MCF 10A (cell line): ENCODE measurements at places on chromosomes 11 and 22. TPM values are rescaled to one million over a fixed set of nuclear protein-coding genes. Genes with fewer than 3 reads are reported as not detected.

DNA sequence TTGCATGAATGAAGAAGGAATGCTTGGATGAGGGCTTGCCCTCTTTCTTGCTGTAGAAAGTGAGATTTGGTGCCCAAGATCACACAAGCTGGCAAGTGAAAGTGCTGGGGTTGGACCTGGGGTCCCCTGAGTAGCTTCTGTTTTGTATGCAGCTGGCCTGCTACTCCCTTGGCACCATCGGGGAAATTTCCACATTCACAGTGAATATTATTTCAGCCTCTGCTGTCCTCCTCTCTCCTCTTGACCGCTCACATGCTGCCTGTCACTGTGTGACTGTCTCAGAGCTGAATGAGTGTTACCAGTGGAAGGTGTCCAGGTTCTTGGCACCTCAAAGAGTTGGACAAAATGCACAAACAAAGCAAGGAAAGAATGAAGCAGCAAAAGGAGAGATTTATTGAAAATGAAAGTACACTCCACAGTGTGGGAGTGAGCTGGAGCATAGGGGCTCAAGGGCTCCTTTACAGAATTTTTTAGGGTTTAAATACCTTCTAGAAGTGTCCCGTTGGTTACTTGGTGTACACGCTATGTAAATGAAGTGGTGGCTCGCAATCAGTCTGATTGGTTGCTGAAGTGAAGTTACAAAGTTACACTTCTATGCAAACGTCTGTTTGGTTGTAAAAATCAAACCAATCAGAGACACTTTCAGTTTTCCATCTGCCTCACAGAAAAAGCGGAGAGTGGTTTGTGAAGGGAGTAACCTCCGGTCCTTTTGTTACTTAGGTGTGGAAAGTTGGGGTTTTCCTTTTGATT is 87.4 kb downstream of the DEPDC5 start:
- DNase-seq, result no peak

The B4GALNT4 gene
- 20.0 and 25.9 TPM in 2 replicates for total RNA-seq

- no peak for DNase-seq
These were observed 26.9 kb downstream of the STX3 start for GRCh38 chr11:59782080-59782479.

The NCR3LG1 gene
- total RNA-seq, result 13.6 and 14.2 TPM in 2 replicates

DNA sequence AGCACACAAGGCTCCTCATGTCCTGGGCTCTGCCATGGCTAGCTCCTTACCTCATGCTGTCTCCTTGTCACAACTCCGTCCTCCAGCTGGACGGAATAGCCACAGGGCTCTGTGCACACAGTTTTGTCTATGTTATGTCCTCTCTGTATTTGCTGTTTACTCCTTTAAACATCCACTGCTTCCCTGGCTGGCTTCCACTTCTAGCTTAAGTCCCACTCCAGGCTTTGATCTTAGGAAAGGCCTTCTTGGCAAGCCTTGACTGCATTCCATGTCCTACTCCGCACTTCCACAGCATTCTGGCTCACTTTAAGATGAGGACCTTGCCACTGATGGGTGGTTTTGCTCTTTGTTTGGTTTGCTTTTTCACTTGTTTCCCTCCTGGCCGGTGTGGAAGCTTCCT is 22.9 kb upstream of the ROBO3 start:
- DNase-seq, result no peak

The OSBP2 gene
- 276 and 338 TPM in 2 replicates for total RNA-seq

- no peak for DNase-seq
These were observed 693.4 kb upstream of the CCDC90B start for GRCh38 chr11:83979593-83979992.

GRCh38 chr22:43276321-43276720 is 66.9 kb downstream of the SCUBE1 start:
- DNase-seq, result no peak

DNA sequence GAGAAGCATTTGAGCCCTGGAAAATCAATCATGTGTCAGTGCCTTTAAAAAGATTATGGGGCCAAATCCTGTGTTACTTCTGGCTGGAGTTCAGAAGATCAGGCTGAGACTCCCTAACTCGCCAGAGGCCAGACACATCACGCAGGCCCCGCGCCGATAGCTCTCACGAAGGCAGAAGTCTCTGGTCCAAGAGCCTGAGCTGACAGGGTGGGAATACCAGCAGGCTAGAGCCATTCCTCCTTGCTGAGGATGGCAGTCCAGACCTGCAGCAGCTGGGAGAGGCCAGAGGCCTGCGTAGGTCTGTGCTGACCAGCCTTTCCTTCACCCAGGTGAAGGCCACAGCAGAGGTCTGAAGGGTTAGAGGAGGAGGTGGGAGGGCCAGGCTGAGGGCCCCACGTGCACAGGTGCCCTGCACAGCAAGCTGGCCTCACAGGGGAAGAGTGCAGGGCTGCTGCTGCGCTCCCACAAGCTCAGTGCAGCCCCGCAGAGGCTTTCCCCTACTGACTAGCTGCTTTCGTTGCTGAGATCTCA is 52.9 kb downstream of the ST14 start:
- DNase-seq, result no peak

The ZBTB16 gene
- total RNA-seq, result 70.4 and 75.3 TPM in 2 replicates

The SAA4 gene
- total RNA-seq, result not detected in 2 replicates

GRCh38 chr11:123194337-123195187 is 486 bp downstream of the CLMP start:
- DNase-seq, result peak; percentile 52

DNA sequence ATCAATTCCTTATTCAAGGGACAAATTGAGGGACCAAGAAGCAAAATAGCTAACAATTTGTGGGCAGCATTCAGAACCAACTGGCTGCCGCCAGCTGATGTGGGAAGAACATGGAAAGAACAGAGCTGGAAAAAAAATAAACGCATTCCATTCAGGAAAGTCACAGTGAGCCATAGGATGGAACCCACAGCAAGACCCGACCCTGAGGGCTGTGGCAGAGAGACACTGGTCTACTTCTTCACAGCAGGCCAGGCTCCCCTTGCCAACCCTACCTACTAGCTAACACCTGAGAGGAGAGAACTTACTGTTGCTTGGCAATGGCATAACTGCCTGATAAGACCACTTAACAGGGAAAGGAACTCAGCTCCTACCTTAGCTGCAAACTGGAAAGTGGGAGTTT is 123.5 kb upstream of the APOA1 start:
- DNase-seq, result peak; percentile 63

DNA sequence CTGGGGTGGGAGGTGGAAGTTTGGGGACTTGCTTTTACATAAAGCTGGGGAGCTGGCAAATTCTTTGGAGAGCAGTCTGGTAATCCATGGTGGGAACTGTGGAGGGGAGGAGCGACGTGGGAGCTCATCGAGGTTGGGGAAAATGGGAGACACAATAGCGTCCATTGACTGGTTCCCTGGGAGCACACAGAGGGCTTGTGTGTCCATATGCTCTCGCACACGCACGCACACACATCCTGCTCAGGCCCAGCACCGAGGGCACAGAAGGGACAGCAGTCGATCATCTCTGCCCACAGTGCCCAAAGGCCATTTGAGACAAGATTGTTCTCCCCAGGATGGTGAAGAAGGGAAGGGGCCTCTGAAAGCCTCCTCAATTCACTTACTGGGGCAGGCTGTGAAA is 53.7 kb downstream of the FBXO7 start:
- DNase-seq, result no peak

The WBP2NL gene
- 0.66 and 1.1 TPM in 2 replicates for total RNA-seq

GRCh38 chr11:126871792-126872191 is 128.8 kb downstream of the KIRREL3 start:
- DNase-seq, result no peak

DNA sequence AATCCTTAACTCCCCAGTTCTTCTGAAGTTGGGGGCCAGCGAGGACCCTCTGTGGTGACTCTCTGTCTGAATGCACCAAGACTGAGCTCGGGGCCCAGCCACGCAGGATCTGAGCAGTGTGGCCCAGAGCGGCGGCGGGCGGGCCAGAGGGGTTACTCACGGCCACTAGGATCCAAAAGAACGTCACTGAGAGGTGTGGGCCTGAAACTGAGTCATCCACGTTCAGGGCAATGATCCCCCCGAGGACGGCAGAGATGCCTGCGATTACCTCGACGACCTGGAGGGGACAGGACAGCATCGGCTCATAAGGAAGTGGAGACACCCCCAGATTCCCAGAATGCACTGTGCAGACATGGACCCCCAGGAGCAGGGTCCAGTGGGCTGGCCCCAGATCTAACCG is 11.2 kb downstream of the MLC1 start:
- DNase-seq, result no peak

DNA sequence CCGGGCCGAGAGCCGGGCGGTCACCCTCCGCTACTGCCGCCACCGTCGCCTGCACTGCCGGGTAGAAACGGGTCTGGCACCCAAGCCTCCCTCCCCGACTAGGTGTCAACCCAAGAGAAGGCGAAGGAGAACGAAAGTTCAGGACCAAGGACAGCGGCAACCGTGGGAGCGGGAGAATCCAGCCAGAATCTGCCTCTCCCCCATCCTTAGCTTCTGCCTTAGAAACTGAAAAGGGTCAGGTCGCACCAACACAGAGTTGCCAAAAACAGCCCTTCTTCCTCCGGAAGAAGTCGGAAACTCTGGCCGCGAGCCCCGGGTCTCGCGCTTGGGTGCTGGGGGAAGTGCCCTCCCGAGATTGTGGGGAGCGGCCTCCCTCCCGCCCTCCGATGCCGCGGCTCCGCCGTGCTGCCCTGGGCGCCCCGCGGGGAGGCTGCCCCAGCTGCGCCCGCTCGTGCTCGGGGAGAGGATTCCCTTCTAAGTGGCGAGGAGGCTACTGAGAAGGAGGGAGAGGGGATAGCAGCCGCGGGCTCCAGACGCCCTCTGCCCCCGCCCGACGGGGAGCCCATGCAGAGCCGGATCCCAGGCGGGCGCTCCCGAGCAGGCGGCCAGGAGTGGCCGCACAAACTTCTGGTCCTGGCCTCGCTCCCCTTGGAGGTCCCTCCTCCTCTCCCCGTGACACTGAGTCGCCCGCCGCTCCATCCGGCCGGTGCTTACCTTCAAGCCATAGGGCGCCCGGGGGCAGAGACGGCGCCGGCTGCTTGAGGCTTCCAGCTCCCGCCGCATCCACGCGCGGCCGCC is 637 bp downstream of the DRD2 start:
- peak; percentile 87 for DNase-seq

DNA sequence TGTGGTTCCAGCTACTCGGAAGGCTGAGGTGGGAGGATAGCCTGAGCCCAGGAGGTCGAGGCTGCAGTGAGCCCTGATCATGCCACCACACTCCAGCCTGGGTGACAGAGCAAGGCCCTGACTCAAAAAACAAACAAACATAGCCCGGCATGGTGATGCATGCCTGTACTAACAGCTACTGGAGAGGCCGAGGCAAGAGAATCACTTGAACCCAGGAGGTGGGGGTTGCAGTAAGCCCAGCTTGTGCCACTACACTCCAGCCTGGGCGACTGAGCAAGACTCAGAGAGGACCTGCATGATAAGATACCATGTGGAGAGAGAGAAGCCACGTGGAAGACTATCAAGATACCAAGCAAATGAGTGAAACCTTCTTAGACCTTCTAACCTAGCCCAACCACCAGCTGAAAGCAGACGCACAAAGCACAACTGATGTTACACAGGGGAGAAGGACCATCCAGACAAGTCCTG is 36.1 kb downstream of the AMBRA1 start:
- peak; percentile 58 for DNase-seq

DNA sequence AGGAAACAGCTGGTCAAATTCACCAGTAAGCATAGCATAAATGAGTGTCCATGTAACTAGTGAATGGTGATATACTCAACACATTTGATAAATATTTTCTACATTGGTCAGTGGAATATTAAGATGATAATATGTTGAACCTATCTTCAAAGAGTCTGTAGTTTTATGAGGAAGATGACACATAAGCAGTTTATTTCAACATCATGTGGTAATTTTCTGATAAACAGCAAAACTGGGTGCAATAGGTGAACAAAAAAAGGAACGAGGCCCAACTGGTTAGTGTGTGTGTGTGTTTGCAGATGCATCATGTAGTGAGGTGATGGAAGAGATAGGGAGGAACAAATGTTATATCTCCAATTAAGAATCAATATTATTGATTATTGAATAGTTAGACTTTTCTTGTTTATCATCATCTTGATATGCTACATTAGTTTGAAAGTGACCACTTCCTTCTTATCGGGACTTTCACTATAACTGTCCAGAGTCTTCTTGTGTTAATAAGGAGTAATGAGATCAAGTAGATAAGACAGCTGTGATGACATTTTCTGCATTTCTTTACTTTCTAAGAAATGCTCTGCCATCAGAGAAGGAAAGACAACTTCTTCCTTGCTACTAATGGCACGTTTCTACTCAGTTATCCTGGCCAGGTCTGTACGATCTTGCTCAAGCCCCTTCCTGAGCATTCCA is 270.7 kb downstream of the ETS1 start:
- no peak for DNase-seq

DNA sequence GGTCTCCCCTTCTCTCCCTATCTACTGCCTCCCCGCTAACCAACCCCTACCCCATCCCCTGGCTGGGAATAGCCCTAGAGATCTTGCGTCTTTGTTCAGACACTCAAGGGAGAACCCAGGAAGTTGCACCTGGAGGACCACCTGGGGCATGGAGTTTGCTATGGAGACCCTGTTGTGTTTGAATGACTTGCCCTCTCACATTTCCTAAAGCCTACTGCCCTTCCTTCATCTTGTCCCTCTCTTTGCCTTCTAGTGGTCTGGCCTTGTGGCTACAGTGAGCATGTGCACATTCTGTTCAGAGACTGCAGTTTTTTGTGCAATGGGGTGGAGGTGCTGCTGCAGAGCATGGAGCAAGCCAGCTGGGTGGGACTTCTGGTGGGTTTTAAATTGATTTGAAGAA is 42.5 kb downstream of the ZNRF3 start:
- DNase-seq, result no peak

- peak; percentile 9 for DNase-seq
These were observed 393.9 kb downstream of the GUCY1A2 start for GRCh38 chr11:106624377-106624776.

- DNase-seq, result no peak
These were observed 9.8 kb upstream of the SEC14L6 start for GRCh38 chr22:30556388-30556787.

DNA sequence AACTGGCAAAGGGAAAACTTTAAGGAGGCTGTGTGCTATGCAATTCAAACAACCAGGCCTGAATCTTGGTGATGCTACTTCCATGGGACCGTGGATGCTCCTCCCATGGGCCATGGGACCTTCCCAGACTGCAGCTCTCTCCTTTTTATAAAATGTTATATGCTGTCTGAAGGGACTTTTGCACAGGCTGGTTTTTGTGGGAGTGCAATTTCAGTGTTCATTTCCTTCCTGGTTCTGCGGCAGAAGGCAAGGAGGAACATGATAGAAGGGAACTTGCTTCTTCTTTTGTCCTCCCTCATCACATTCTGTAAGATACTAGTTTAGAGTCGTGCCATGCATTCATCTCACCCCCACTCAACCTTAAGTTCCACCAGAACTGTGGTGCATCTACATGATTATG is 68.9 kb downstream of the C11orf58 start:
- DNase-seq, result no peak

- DNase-seq, result peak; percentile 66
These were observed at the start of gene AQP11 for GRCh38 chr11:77589521-77590193. TSS of gene AQP11 (plus strand) at chr11:77589953. CDS start at chr11:77589993, 40 bp downstream.
